Spinal cord (tissue), 10 donors: ENCODE measurements at places on chromosomes 3 and 15.
A peak's percentile ranks its signal among the peaks of the same experiment; 100 is the strongest.

- DNase-seq: no peak
Measured at GRCh38 chr15:29226436-29227208, 43.0 kb downstream of the NSMCE3 start.

- DNase-seq: no peak
Measured at GRCh38 chr3:165518346-165518745, 318.9 kb downstream of the BCHE start.

DNA sequence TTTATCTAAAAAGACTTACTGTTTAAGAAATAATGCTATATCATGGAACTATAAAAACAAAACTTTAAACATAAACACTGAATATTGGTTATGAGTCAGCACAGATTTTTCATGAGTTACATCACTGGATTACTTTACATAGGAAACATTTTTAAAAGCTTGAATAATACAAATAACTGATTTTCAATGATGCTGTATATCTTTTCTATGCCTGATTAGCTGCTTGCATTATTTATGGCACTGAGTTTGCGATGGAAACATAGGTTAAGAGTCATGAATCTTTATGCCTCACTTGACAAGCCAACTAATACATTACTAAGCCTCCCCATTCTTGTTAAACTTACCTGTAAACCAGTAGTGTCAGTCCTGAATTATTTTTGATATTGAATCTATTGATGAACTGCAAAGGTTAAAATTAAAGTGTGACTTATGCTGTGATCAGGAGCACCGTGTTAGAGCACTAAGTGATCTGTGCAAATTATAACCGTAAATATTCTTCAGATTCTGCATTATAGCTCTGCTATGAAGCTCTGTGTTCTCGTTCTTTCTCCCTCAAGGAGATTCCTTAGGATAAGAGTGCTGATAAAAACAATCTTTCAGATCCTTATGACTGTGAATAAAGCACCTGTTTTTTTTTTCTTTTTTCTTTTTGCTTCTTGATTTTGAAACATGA is 437.3 kb upstream of the BCHE start:
- no peak for DNase-seq

DNA sequence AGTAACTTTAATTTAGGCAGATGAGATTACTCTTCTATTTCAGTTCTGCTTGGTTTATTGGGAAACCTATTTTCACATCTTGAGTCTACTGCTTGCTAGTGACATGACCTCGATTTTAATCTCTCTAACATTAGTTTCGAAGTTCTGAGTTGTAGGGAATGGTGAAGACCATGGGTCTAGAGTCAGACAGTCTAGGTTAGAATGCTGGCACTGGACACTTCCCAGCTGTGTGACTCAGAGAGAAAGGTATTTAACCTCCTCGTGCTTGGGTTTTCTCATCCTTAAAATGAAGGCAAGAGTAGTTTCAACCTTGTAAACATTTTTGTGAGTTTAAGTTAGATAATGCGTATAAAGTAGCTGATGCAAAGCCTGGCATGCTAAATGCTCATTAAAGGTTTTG is 422.1 kb downstream of the GRM7 start:
- no peak for DNase-seq

DNA sequence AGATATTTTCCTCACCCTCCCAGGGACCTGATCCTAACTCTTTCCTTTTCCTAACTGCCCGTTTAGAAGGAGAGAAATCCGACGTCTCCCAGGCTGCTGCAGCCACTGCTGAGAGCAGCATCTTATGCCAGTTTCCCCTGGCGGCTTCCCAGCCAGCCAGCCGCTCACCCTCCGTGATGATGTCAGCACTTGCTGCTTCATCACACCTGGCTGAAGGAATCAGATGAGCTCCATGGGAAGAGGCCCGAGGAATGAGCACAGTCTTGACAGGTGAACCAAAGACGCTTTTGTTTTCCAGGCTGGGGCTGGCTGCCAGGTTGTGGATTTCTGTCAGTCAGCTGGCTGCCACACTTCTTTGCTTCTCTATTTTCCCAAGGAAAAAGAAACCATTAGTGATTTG is 445.1 kb upstream of the RBMS3 start:
- DNase-seq: peak; percentile 30
